RWPE1 (cell line): ENCODE measurements at places on chromosomes 4 and X.

DNA sequence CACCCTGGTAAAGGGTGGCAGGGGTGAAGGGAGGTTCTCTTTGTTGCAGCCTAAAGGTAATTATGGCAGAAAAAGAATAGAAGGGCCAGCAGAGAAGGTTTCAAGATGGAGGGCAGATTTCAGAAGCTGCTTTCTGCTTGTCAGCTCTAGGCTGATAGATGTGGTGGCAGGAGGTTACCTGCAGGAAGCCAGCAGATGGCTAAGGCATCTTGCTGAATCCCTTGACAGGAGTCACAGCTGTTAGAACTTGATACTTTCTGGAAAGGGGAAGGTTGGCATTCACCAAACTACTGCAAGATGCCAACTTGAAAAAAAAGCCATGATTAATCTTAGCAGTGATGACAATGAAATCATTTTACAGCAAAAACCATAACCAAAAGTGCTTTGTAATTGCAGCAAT, 69.5 kb upstream of the CBLL2 start:
- DNase-seq, result no peak

- no peak for DNase-seq
Observed at GRCh38 chr4:107380836-107381438, 339.1 kb downstream of the PAPSS1 start.

DNA sequence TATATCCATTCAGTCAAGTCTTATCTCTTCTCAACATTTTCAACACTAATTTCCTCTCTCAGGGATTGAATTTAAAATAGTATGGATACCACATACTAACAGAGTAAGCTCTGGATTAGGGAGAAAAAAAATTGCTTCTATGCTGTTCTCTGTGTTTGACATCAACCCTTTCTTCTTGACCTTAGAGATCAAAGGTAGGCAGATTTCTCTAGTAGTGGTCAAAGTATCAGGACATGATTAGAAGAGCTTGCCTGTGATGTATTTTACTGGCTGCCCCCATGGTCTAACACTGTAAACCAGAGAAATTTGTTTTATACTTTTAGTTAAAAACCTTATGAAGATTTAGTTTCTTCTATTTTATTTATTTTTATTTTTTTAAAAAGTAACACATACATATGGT, 8.3 kb downstream of the ADH6 start:
- no peak for DNase-seq

GRCh38 chrX:41923978-41924683, 777 bp upstream of the CASK start:
- DNase-seq, result no peak

DNA sequence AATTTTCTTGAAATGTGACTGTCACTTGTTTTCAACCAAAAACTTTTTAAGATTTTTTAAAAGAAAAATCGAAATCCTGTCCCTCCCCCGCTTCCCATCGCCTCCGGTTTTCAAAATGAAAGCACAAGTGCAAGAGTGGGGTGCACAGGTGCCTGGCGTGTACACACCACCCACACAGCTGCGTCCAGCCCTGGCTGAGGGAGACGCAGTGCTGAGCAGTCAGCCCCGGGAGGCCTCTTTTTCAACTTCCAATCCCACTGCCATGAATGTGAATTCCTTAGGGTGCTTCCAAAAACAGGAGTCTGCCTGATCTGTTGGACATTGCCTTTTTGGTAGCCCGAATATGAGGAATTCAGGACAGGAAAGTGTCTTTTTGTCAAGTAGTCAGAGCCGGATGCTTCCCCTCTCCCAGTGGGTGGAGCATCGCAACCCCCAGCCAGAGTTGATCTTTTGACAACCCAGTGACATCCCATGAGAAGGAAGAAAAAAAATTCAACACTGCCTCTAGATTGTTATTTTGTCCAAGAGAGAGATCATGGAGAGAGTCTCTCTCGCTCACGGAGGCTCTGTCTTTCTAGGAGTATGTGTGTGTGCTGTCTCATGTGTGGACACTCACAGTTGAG, 8.9 kb downstream of the PRRG3 start:
- no peak for DNase-seq
